ENCODE measurements at places on chromosomes 6 and 20. TPM values are rescaled to one million over a fixed set of nuclear protein-coding genes. Genes with fewer than 3 reads are reported as not detected.

- H3K4me3 ChIP-seq, result no peak overlapping the region
- no peak overlapping the region for H3K27ac ChIP-seq
- no peaks in the 10 kb centered on the region for H3K36me3 ChIP-seq
- DNase-seq, result no peak
- H3K4me1 ChIP-seq, result no peaks in the 10 kb centered on the region
Measured at GRCh38 chr6:64113704-64114103, 478.1 kb downstream of the PHF3 start.

- peaks cover 50% of the 10 kb centered on the region for H3K4me1 ChIP-seq
- DNase-seq, result no peak
- no peak overlapping the region for H3K4me3 ChIP-seq
- no peaks in the 10 kb centered on the region for H3K27me3 ChIP-seq
Measured at GRCh38 chr6:33082702-33083101, 6.9 kb downstream of the HLA-DPB1 start.

BHLHE23 gene
- total RNA-seq, result not detected

DNA sequence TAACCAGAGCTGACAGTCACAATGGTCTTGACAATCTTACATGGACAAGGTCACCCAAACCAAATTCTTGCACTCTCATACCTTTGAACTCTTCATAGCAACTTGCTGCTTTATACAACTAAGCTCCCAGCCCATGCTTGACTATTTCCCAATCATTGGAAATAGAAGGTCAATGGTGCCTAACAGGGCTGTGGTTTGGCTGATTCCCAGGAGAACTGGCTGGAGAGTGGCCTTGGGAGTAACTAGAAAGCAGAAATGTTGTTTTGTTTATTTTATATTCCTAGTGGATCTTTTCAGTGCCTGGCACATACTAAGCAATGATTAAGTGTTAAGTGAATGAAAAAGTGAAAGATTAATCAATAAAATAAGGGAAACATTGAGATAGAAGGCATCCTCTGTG lies 3.0 kb downstream of the SPINT4 start:
- no peaks in the 10 kb centered on the region for H3K36me3 ChIP-seq
- peaks cover 10% of the 10 kb centered on the region for H3K27me3 ChIP-seq
- no peak overlapping the region for H3K4me3 ChIP-seq

RAET1L gene
- total RNA-seq, result not detected

GRCh38 chr6:167789358-167789757 lies 37.4 kb upstream of the AFDN start:
- no peak overlapping the region for H3K27ac ChIP-seq
- H3K4me1 ChIP-seq, result peaks cover 2% of the 10 kb centered on the region
- H3K27me3 ChIP-seq, result peaks cover 21% of the 10 kb centered on the region
- H3K36me3 ChIP-seq, result no peaks in the 10 kb centered on the region
- H3K4me3 ChIP-seq, result no peak overlapping the region

DNA sequence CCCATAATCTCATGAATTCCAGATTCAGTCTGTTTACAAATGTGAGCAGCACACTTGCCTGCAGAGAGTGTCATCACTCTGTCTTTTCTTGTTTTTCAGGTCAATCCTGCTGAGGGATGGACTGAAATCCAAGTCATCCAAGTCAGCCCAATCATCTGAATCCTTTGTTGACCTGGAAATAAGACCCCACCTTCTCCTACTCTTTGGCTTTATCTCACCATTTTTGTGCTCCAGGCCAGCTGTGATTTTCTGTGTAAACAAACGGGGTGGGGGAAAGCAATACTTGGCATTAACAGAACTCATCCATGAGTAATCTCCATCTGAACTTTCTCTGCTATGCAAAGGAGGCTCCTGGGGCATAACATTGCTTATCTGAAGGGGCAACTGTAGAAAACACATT lies 16.9 kb upstream of the GSTA4 start:
- no peak overlapping the region for H3K4me3 ChIP-seq
- H3K36me3 ChIP-seq, result peaks cover 53% of the 10 kb centered on the region
- no peak for DNase-seq
- no peak overlapping the region for H3K27ac ChIP-seq
- H3K27me3 ChIP-seq, result no peaks in the 10 kb centered on the region
- H3K4me1 ChIP-seq, result no peaks in the 10 kb centered on the region

GRCh38 chr6:131073577-131073976 lies 10.5 kb upstream of the EPB41L2 start:
- no peaks in the 10 kb centered on the region for H3K4me1 ChIP-seq
- DNase-seq, result no peak
- no peak overlapping the region for H3K4me3 ChIP-seq
- H3K27ac ChIP-seq, result no peak overlapping the region

MATN4 gene
- not detected for total RNA-seq

GRCh38 chr6:142732790-142733189 lies 212.2 kb downstream of the HIVEP2 start:
- no peak overlapping the region for H3K4me3 ChIP-seq
- H3K4me1 ChIP-seq, result peaks cover 3% of the 10 kb centered on the region
- no peak overlapping the region for H3K27ac ChIP-seq
- no peaks in the 10 kb centered on the region for H3K36me3 ChIP-seq
- H3K27me3 ChIP-seq, result no peaks in the 10 kb centered on the region

GRCh38 chr6:127606131-127606562 lies 29.2 kb downstream of the C6orf58 start:
- peaks cover 5% of the 10 kb centered on the region for H3K36me3 ChIP-seq
- no peak overlapping the region for H3K27ac ChIP-seq
- no peak overlapping the region for H3K4me3 ChIP-seq
- no peaks in the 10 kb centered on the region for H3K27me3 ChIP-seq
- DNase-seq, result no peak

DNA sequence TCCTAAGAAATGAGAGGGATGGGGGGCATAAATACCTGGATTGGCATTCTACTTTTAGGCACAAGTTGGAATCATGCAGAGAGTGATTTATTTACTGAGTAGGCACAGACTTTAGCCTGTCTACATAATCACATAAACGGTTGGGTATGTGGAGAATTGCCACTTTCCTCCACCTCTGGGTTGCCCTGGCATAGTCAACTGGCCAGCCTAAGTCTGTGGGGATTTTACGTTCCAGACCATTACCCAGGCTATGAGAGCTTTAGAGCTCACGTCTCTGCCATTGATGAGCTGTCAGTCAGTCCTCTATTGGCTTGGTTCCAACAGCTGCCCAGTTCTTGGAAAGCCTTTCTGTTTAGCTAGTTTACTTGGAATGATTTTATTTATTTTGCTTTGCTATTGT lies 5.0 kb upstream of the BHLHE23 start:
- peaks cover 29% of the 10 kb centered on the region for H3K27me3 ChIP-seq
- H3K4me1 ChIP-seq, result peaks cover 16% of the 10 kb centered on the region
- no peak for DNase-seq
- H3K36me3 ChIP-seq, result peaks cover 7% of the 10 kb centered on the region
- no peak overlapping the region for H3K4me3 ChIP-seq

DNA sequence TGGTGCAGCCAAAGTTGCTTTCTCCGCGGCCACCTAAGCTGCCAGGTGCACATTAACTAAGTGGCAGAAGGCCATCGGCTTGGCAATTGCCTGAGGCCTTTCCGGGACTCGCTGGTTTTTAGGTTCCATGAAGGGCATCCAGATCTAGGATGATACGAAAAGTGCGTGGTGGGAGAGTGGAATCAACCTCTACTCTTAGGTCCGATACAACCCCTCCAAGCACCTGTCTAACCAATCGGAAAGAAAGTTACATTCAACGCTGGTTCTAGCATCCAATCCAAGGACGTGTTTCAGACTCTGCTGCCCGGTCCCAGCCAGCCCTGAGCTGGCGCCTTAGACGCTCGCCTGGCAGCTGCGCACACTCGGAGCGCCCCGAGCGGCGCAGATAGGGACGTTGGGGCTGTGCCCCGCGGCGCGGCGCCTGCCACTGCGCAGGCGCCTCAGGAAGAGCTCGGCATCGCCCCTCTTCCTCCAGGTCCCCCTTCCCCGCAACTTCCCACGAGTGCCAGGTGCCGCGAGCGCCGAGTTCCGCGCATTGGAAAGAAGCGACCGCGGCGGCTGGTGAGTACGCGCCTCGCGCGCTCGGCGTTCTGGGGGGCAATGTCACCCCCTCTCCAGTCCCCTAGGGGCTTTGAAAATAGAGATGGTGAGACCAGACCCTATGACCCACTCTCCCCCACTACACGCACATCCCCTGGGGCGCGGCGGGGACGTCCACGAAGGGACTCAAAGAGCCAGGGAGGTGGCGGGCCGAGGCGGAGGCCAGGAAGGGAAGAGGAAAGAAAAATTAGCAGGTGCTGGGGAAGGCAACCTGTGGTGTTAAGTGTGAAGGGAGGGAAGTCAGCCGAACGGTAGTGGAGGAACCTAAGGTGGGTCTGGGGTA lies at the start of gene ENPP4:
TSS of gene ENPP4 (plus strand) at position 361 of the 883 bp plus-strand sequence. CDS start 9,595 bp downstream, outside the sequence.
- H3K27me3 ChIP-seq, result no peaks in the 10 kb centered on the region
- H3K27ac ChIP-seq, result peak within 1 kb of the TSS; percentile 95
